ENCODE measurements at places on chromosomes 5 and 9.

- DNase-seq: no peak
Observed at GRCh38 chr9:91328186-91328585, 33.5 kb downstream of the AUH start.

- DNase-seq: no peak
Observed at GRCh38 chr9:98002808-98003207, 19.7 kb downstream of the ANP32B start.

DNA sequence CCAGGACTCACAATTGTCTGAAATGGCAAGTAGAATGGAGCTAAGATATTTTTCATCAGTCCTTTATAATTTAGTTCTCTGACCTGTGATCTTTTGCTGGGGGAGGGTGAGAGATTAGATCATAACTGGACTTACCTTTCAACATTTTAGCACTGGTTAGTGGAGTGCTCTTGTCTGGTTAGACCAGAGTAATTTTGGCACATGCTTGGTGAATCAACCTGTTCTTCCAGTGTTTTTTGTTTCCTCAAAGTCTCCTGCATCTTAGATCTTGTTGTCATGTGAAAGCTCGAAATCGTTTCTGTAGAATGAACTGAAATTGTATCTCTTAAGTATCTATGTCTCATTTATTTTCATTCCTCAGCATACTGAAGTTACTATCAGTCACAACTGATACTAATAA lies 122.4 kb downstream of the TLE4 start:
- no peak for DNase-seq

- no peak for DNase-seq
Observed at GRCh38 chr5:58041884-58042283, 418.0 kb downstream of the PLK2 start.

- DNase-seq: no peak
Observed at GRCh38 chr5:2530609-2531008, 220.9 kb downstream of the IRX2 start.

DNA sequence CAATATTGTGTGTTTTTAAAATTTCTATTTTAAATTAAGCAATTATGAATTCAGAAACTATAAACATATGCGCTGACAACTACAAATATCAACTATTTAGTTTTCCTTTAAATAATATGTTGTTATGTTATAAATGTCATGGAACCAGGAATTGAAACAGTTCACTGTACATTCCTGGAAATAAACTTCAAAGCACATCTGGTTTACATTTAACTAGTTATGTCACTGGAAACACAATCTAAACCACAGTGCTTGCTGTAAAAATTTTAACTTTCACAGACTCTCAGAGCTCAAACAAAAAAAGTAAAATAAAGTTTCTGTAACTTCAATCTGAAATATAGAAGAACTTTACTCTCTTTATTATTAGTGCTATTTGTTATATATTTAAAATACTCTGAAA lies 179.2 kb downstream of the FBN2 start:
- DNase-seq: peak; percentile 57

All from fibroblast of skin of right biceps (primary cell).